MM.1S (cell line): ENCODE measurements at places on chromosomes 5 and 9.

- no peak for DNase-seq
- no peak overlapping the region for H3K27ac ChIP-seq
- no peak overlapping the region for H3K4me3 ChIP-seq
- no peaks in the 10 kb centered on the region for H3K36me3 ChIP-seq
- H3K4me1 ChIP-seq: no peaks in the 10 kb centered on the region
Observed at GRCh38 chr5:163596608-163597315, 91.3 kb downstream of the MAT2B start.

GRCh38 chr5:153585622-153586277 is 95.3 kb downstream of the GRIA1 start:
- no peaks in the 10 kb centered on the region for H3K36me3 ChIP-seq
- no peak for DNase-seq
- no peak overlapping the region for H3K4me3 ChIP-seq
- H3K27me3 ChIP-seq: no peaks in the 10 kb centered on the region
- no peak overlapping the region for H3K27ac ChIP-seq

GRCh38 chr5:143933451-143933850 is 121.5 kb downstream of the HMHB1 start:
- H3K27me3 ChIP-seq: no peaks in the 10 kb centered on the region
- no peak overlapping the region for H3K27ac ChIP-seq
- DNase-seq: no peak
- no peak overlapping the region for H3K4me3 ChIP-seq
- H3K36me3 ChIP-seq: no peaks in the 10 kb centered on the region

DNA sequence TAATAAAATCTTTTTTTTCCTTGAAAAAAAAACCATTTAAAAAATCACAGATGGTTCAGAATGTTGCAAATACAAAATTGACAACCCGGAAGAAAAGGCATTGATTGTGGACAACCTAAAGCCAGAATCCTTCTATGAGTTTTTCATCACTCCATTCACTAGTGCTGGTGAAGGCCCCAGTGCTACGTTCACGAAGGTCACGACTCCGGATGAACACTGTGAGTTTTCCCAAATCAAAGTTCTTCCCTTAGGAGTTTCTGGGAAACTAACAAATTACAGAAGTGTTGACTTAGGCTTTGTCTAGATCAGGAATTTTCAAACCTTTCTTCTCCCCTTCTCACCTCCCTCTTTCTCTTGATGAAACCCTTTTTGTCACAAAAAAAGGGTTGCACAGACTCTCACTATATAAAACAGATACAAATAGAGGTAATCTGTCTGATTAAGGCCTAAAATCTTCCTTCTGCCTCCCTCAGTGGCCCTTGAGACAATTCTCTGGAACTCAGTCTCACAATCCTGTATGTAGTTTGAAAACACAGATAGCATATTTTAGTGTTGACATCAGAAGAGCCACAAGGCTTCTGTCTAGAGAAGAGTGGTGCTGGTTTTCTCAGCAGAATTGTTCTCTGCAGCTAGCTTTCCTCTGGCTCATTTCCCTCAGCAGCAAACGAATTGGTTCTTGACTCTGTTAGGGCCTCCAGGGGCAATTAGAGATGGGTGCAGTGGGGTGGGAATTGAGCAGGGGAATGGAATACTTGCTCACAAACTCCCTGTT is 79.5 kb downstream of the OSMR start:
- H3K4me1 ChIP-seq: peaks cover 7% of the 10 kb centered on the region; the same call in 1 of the 2 replicates
- H3K27ac ChIP-seq: no peak overlapping the region
- no peak for DNase-seq
- no peaks in the 10 kb centered on the region for H3K36me3 ChIP-seq
- no peak overlapping the region for H3K4me3 ChIP-seq

DNA sequence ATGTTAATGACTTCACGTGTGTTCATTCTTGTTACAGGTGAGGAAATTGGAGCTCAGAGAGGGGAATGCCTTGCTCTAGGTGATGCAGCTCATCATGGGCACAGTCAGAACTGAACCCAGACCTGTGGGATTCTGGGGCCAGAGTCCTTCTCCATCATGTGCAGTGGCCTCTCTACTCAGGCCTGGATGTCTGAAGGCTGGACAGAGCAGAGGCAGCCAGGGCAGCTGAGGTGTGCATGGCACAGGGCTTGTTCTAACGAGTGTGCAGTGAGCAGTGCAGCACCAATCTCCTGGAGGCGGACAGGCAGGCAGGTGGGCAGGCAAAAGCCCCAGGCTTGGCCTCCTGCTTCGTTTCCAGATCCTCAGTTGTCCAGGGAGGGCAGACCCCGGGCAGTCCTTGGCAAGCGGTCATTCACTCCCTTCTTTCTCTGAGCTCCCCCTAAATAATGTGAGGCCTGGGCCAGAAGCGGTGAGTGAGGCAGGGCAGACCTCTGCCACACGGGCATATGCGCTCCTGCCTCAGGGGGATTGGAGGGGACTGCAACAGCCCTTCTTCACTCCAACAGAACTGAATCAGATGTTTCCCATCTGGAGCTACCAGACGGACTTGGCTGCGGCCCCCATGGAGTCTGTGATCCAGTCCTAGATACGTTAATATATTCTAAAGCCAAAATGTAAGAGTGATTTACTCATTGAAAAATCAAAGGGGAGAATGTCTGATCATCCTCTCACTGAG is 68.7 kb upstream of the FSTL4 start:
- no peak overlapping the region for H3K27ac ChIP-seq
- no peak for DNase-seq
- no peaks in the 10 kb centered on the region for H3K27me3 ChIP-seq
- no peaks in the 10 kb centered on the region for H3K4me1 ChIP-seq
- no peaks in the 10 kb centered on the region for H3K36me3 ChIP-seq
- no peak overlapping the region for H3K4me3 ChIP-seq

DNA sequence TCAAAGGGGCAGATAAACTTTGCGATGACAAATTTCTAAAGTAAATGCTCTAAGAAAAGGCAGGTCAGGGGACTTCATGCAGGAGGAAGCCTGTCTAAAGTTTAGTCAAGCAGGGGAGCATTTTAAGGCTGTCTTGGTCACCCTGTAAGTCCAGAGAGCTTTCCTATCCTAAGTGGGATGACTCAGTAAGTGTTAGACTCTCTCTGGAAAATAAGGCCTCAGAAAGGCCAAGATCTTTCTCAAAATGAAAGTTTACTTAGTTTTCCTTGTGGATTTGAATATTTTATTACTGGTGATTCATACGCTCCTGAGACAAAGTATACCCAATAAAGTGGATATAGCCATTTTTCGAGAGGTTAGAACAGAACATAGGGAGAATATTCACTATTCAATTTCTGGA is 806.9 kb upstream of the CDH9 start:
- no peaks in the 10 kb centered on the region for H3K27me3 ChIP-seq
- no peak overlapping the region for H3K27ac ChIP-seq
- H3K36me3 ChIP-seq: no peaks in the 10 kb centered on the region
- no peak for DNase-seq
- no peak overlapping the region for H3K4me3 ChIP-seq

- H3K4me1 ChIP-seq: peaks cover 4% of the 10 kb centered on the region; the same call in 1 of the 2 replicates
- no peak overlapping the region for H3K27ac ChIP-seq
- DNase-seq: no peak
- H3K36me3 ChIP-seq: no peaks in the 10 kb centered on the region
- H3K4me3 ChIP-seq: no peak overlapping the region
Observed at GRCh38 chr5:136065588-136065987, 36.8 kb downstream of the TGFBI start.

DNA sequence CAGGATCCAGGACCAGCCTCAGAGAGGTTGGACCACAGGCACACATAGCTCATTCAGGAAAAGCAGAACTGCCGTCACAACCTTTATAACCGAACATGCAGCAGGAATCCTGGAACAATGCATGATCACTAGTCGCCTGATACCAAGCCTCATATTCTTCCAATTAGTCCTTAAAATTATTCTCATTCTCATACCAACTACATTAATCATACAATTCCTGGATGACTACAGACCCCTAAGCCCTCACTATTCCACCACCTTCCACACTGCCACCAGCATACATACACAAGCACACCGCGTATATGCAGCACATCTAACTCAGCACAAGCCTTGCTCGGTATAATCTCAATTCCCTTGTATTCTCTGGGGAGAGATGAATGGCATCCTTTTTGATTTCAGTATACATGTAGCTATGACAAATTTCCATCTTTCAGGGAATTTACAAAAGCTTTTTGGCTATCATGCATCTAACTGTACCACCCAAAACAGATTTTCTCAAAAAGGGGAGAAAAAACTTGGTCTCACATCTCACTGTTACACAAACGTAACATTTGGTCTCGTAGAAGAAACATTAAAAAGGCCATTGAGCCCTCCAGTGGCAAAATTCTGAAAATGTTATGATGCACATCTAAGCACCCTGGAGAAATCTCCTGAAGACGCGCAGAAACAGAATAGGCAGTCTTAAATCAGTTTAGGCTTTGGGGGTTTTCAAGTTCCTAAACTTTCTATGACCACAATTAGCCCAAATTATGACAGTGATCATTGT is 46.2 kb downstream of the MCTP1 start:
- no peak overlapping the region for H3K4me3 ChIP-seq
- H3K27me3 ChIP-seq: no peaks in the 10 kb centered on the region
- no peaks in the 10 kb centered on the region for H3K4me1 ChIP-seq
- DNase-seq: no peak
- H3K36me3 ChIP-seq: no peaks in the 10 kb centered on the region

DNA sequence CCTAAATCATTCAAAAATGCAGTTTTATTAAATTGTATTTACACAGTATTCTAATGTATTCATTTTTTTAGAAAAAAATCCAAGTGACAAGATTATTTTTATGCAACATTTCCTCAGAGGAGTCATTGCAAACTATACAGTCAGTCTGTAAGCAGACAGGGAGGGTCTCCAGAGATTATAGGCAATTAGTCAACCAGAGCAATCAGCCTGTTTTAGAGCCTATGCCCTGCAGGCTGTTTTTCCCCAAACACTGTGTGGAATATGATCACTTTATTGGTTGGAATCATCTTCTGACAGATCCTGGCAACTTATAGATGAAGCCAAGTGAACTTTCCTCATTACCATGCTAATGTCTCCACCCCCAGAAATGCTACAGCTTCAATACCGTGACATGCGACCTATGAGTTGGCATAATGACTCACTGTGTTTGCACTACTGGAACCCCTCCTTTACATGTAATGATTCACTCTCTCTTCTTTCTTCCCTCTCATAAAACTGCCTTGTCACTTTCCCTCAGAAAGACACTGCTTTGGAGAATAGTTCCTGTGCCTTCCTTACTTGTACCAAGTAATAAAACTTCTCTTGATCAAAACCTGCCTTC is 577.7 kb upstream of the FTMT start:
- H3K27ac ChIP-seq: no peak overlapping the region
- no peaks in the 10 kb centered on the region for H3K4me1 ChIP-seq
- no peaks in the 10 kb centered on the region for H3K36me3 ChIP-seq
- H3K27me3 ChIP-seq: no peaks in the 10 kb centered on the region

DNA sequence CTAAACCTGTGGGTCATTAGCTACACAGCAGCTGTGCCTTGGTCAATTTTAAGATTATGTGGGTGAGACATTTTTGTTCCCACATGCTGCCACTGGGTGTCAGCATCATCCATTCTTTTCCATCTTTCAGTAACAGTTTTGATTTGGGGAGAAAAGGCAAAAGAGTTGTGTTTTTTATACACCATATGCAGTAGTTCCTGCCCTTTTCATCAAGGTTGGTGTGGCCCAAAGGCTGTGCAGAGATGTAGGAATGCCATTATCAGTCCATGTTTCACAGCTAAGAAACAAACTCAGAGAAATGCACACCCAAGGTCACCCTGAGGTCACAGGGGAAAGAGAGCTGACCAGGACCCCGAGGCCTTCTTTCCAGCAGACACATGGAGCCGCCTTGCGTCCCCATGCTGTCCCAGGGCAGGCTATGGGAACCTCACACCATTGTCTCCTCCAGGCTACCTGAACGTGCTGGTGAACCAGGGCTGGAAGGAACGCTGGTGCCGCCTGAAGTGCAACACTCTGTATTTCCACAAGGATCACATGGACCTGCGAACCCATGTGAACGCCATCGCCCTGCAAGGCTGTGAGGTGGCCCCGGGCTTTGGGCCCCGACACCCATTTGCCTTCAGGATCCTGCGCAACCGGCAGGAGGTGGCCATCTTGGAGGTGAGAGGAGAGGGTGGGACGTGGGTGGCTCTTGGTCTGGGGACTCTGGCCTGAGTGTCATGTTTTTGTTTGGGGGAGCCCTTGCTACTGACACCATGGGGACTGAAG is 27.8 kb upstream of the GRPEL2 start:
- no peak overlapping the region for H3K4me3 ChIP-seq
- H3K4me1 ChIP-seq: peaks cover 10% of the 10 kb centered on the region; the same call in 1 of the 2 replicates
- no peaks in the 10 kb centered on the region for H3K27me3 ChIP-seq

GRCh38 chr5:10123254-10123989 is 126.3 kb downstream of the ATPSCKMT start:
- no peak overlapping the region for H3K4me3 ChIP-seq
- no peak for DNase-seq
- no peaks in the 10 kb centered on the region for H3K27me3 ChIP-seq
- H3K4me1 ChIP-seq: no peaks in the 10 kb centered on the region
- H3K36me3 ChIP-seq: no peaks in the 10 kb centered on the region
- no peak overlapping the region for H3K27ac ChIP-seq

- DNase-seq: no peak
- no peaks in the 10 kb centered on the region for H3K36me3 ChIP-seq
- H3K27ac ChIP-seq: no peak overlapping the region
- no peak overlapping the region for H3K4me3 ChIP-seq
- no peaks in the 10 kb centered on the region for H3K4me1 ChIP-seq
Observed at GRCh38 chr5:30030101-30030500, 1163.4 kb upstream of the CDH6 start.

DNA sequence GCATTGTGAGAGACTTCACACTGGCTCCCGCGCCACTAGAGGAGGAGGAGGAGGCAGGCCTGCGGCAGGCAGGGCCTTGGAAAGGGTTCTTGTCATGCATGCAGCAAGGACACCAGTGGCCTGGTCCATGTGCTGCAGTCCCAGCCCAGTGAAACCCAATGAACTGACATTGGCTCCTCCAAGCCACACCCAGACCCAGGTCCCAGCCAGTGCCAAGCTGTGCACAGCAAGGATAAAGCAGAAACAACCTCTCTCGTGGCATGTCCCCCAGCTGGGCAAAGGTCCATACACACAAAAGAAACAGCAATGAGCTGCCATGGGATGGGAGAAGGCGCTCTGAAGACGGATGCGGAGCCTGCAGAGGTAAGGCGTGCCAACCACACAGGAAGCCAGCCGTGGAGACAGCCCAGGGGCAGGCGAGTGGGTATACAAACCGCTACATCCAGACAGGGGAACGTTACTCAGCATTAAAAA is 89.2 kb downstream of the SEMA4D start:
- no peak overlapping the region for H3K4me3 ChIP-seq
- H3K27ac ChIP-seq: peak overlapping the region; percentile 24; the same call in 1 of the 2 replicates
- H3K27me3 ChIP-seq: no peaks in the 10 kb centered on the region
- H3K4me1 ChIP-seq: peaks cover 39% of the 10 kb centered on the region
- no peaks in the 10 kb centered on the region; the same call in 1 of the 2 replicates for H3K36me3 ChIP-seq
- DNase-seq: peak; percentile 40
